ENCODE measurements at places on chromosomes 6 and 20. TPM values are rescaled to one million over a fixed set of nuclear protein-coding genes. Genes with fewer than 3 reads are reported as not detected.

KAT14 gene
- 20.3 TPM for polyA plus RNA-seq

FAM83C gene
- not detected for polyA plus RNA-seq

GSTA3 gene
- polyA plus RNA-seq: not detected

PFDN6 gene
- polyA plus RNA-seq: 33.4 TPM

DNA sequence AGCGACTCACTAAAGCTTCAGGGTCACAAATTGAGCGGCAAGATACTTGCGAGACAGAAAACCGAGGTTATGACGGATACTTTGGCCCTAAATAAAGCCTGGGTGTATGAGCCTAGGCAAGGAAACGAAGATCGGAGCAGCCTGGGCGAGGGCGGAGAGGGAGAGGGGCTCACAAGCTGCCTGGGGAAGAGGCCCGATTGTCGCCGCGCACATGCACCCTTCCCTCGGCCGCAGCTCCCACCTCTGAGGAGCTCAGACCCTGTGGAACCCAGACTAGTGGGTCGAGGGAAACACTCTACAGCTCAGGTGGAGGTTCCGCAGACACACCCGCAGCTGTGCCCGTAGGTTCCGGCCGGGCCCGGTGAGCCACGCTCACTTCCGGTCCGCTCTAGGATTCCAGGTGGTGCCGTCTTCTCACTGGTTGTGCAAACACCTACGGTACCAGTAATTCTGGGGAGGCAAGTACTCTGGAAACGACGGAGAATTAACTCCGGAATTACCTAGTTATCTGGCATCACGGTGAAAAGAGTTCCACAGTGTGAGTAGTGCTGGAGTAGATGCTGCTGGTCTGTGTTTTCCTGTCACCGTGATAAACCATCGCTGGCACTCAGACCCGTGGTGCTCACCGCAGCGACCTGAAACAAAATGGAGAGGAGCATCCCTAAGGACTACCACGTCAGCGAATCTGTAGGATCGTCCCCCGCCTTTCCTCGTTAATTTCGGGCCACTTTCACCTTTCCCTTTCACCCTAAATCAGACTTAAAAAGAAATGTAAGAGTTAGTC is 61.5 kb downstream of the GPX5 start:
- peak overlapping the region; percentile 76 for H3K27ac ChIP-seq
- peaks cover 36% of the 10 kb centered on the region for H3K36me3 ChIP-seq
- H3K27me3 ChIP-seq: peaks cover 77% of the 10 kb centered on the region
- DNase-seq: peak; percentile 52

- H3K4me3 ChIP-seq: no peak overlapping the region
- peaks cover 29% of the 10 kb centered on the region for H3K27me3 ChIP-seq
- H3K27ac ChIP-seq: no peak overlapping the region
- no peaks in the 10 kb centered on the region for H3K36me3 ChIP-seq
- no peaks in the 10 kb centered on the region for H3K4me1 ChIP-seq
Observed at GRCh38 chr20:19662637-19662995, 95.4 kb upstream of the RIN2 start.

DNA sequence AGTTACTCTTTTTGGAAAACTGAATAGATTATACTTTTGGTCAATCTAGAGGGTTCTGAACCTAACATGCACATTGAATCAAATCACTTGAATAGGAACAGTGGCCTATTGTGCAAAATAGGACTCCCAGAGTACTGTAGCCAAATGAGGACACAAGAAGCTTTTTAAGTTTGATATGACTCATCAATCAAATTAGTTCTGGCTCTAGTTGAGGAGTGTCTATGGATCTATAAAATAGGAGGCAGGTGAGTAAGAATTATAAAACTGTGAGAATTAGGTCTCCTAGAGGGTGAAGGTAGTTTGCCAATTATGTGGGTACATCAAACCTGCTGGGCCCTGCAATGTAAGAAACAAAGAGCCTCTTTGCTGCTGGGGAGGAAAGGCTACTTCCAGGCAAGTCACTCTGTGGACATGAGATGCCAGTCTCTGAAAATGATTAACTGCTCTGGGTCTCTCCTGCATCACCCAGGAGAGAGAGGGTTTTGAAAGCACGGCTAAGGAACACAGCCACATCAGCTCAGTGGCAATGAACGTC is 112.3 kb downstream of the RCAN2 start:
- no peak overlapping the region for H3K27ac ChIP-seq
- no peak for DNase-seq
- no peaks in the 10 kb centered on the region for H3K36me3 ChIP-seq
- H3K4me1 ChIP-seq: no peaks in the 10 kb centered on the region
- H3K4me3 ChIP-seq: no peak overlapping the region
- peaks cover 7% of the 10 kb centered on the region for H3K27me3 ChIP-seq

DNA sequence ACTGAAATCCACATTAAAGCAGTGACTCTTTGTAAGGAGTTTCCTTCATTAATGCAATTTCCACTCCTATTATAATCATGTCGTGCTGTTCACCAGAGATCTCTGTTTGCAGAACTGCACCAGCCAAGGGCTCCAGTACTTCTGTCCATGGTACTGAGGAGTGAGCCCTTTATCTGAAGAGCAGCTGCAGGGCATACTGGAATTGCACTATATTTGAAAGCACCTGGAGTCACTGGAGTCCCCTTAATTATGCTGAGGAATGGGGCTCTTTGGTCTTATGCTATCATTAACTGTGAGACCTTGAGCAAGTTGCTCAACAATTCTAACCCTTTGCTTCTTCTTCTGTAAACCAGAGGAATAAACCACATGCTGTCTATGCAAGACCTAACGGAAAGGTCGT is 61.7 kb upstream of the NUP153 start:
- H3K4me3 ChIP-seq: no peak overlapping the region
- no peaks in the 10 kb centered on the region for H3K36me3 ChIP-seq
- H3K4me1 ChIP-seq: no peaks in the 10 kb centered on the region
- no peak for DNase-seq

GRCh38 chr6:112927641-112928320 is 580.7 kb downstream of the RFPL4B start:
- H3K4me1 ChIP-seq: no peaks in the 10 kb centered on the region
- no peak overlapping the region for H3K4me3 ChIP-seq
- no peaks in the 10 kb centered on the region for H3K27me3 ChIP-seq
- H3K36me3 ChIP-seq: peaks cover 9% of the 10 kb centered on the region
- DNase-seq: no peak
- H3K27ac ChIP-seq: no peak overlapping the region

DNA sequence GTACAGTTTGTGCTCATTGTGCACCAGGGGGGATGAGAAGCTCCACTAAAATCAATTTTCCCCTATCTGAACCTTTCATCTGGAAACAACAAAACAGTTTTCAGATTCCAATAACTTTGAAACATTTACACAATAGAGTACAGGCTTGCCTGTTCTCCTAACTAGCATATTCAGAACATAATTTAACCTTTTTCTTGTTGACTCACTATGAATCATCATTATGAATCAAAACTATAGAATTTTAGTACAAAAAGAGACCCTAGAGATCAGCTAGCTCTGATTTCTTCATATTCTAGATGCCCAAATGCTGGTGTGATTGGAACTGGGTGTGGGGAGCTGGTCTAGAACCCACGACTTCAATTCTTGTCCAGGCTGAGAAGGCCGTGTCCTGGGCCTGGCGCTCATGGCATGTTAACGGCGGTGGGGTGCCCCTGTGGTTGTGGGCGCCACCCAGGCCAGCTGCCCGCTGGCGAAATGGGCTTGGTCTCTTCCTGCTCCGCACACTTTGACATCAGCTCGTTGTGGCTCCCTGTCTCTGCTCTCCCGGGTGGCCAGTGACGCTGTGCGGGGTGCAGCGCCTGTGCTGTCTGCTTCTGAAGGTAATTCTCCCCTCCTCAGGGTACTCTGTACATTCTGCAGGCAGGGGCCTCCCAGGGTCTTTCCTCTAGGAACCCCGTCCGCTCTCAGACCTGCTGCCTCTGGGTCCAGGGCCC is 29.9 kb upstream of the AGPAT4 start:
- H3K4me3 ChIP-seq: no peak overlapping the region
- no peak for DNase-seq
- H3K27ac ChIP-seq: no peak overlapping the region
- no peaks in the 10 kb centered on the region for H3K27me3 ChIP-seq
- H3K4me1 ChIP-seq: peaks cover 2% of the 10 kb centered on the region

DNA sequence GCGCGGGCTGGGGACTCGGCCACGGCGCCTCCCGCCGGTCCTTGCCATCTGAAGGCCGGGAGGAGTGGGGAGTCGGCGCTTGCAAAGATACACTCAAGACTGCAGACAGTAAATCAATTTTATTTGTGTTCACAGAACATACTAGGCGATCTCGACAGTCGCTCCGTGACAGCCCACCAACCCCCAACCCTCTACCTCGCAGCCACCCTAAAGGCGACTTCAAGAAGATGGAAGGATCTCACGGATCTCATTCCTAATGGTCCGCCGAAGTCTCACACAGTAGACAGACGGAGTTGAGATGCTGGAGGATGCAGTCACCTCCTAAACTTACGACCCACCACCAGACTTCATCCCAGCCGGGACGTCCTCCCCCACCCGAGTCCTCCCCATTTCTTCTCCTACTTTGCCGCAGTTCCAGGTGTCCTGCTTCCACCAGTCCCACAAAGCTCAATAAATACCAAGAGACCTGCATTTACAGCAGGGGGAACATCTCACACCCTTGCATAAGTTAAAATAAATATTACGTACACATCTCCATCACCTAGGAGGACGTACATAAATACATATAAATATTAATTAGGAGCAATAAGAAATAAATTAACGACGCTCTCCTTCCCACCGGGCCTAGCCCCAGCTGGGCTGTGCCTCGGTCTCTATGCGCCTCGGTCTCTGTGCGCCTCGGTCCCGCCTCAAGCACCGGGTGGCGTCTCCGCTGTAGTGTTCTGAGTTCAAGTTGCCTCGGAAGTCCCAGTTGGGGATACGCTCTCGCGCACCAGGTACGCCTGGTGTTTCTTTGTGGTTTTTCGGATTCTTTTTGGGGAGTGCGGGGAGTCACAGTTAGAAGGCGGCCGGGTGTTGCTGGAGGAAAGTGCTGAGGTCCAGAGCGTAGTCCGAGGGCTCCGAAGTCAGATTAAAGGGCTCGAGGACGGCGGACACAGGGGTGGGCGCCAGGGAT is 889 bp upstream of the FLOT1 start:
- H3K27me3 ChIP-seq: no peaks in the 10 kb centered on the region
- H3K27ac ChIP-seq: peak overlapping the region; percentile 89
- no peak for DNase-seq
- peaks cover 62% of the 10 kb centered on the region for H3K4me1 ChIP-seq
- H3K36me3 ChIP-seq: peaks cover 26% of the 10 kb centered on the region

DNA sequence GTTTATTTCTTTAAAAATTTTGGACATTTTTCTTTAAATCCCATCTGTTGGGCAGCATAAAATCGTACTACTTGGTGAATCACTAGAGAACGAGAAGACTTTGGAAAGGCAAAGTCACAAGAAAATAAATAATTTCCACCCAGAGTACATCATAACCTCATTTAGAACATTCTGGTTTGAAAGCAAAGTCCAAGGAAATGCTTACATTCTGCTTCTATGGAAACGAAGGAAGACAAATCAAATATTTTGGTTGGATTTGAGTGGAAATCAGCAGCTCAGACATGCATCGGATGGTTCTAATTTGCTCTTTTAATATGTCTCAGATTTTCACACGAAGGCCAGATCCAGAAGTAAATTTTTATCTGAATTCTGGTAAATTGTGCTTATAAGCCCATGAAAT is 60.7 kb upstream of the LTV1 start:
- no peak overlapping the region for H3K27ac ChIP-seq
- peaks cover 40% of the 10 kb centered on the region for H3K36me3 ChIP-seq
- H3K27me3 ChIP-seq: no peaks in the 10 kb centered on the region
- H3K4me3 ChIP-seq: no peak overlapping the region

DNA sequence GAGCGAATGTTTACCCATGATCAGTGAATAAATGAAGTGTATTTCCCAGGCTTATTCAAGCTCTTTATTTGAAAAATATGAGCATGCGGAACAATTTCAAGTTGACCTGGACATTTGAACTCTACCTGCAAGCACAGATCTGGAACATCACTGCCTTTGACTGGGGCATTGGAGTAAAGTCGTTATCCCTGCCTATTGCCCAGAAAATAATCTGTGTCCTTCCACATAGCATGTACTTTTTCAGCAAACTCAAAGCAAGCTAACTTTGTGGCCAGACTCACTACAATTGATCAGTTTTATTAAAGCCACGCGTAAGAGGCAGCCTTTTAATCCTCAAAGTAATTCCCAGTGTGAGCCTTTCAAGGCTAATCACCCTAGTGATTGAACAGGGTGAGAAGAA is 73.4 kb upstream of the PAK5 start:
- no peak for DNase-seq
- H3K27me3 ChIP-seq: peaks cover 5% of the 10 kb centered on the region
- no peak overlapping the region for H3K4me3 ChIP-seq
- H3K36me3 ChIP-seq: no peaks in the 10 kb centered on the region
- H3K4me1 ChIP-seq: no peaks in the 10 kb centered on the region

DNA sequence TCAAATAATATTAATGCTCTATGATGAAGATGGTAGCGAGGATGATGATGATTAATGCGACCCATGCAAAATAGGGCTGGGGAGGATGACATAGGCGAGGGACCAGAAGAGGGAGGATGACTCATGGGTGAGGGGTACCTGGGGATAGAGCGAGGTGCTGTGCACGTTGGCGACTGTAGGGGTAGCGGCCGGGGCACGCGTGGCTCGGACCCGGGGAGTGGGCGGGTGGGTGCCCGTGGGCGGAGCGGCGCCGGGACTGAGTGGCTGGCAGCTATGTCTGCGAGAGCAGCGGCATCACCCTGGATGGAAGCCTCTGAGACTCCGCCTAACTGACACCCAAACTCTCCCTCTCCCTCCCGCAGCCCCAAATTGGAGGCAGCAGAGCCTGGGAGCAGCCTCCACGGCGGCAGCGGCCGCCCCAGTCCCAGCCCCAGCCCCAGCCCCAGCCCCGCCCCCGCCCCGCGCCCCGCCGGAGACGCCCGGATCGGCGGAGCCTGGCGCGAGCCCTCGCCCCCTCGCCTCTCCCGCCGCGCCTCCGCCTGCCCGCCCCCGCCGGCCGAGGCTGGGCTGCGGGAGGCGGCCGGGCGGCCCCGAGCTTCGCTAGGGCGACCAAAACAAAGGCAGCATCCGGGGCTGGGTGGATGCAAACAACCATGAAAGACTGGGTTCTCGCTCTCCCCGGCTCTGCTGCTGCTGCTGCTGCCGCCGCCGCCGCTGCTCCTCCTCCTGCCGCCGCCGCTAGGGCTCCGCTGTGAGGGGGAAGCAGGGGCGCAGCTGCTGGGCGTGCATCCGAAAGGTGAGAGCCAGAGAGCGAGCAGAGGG is at the start of gene RIMS1:
Gene RIMS1, plus strand, starts transcription at position 367 of the 822 bp plus-strand sequence. CDS start 474 bp downstream, outside the sequence.
- H3K27ac ChIP-seq: no peak within 1 kb of the TSS
- no peak for DNase-seq
- peaks cover 41% of the 10 kb centered on the region for H3K27me3 ChIP-seq
- no peaks in the 10 kb centered on the region for H3K36me3 ChIP-seq
- H3K4me1 ChIP-seq: peaks cover 14% of the 10 kb centered on the region
- H3K4me3 ChIP-seq: peak within 1 kb of the TSS; percentile 81
